Activated naive CD4-positive, alpha-beta T cell (primary cell): ENCODE measurements at places on chromosomes 16 and 17.

DNA sequence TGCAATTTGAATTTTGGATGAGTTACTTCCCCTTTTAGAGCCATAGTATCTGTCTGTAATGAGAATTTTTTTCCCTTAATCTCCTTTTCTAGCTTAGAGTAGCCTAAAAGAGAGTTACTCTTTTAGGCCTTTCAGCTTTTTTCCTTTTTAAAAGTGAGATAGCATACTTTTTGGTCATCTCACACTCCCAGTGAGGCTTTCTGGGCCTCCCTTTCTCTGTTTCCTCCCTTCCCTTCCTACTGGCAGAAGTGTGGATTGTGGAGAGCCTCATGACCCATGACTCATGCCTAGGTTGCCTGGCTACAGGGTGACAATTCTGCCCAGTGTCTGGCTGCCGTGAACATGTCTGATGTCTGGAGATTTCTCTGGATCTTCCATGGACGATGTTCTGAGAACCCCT is 15.2 kb downstream of the KRT23 start:
- no peak for DNase-seq

- peak; percentile 76 for DNase-seq
Measured at GRCh38 chr16:86563469-86564345, 2.9 kb upstream of the FOXC2 start.

DNA sequence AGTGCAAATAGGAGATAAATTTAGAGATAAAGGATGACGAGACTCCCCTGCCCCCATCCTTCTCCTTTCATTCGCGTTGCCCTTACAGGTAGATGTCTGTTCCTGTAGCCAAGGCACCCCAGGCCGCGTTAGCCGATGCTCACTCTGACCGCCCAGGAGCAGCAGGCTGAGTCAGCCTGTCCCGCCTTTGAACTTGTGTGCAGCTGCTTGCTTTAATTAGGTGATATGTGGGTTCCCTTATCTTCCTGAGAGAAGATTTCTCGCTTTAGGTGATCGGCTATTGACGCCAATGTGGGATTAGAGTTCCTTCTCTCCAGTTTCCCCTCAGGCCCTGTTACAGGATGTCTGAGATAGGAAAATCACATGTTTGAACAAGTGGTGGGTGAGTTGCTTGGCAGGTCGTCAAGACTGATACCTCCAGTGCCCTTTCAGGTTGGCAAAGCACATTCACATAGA is 119.5 kb downstream of the MSI2 start:
- DNase-seq = no peak

GRCh38 chr16:79182616-79183015 is 417.9 kb downstream of the MAF start:
- no peak for DNase-seq

- no peak for DNase-seq
Measured at GRCh38 chr16:73713778-73714495, 582.7 kb upstream of the PSMD7 start.

GRCh38 chr16:11871193-11871592 is 19.9 kb upstream of the RSL1D1 start:
- DNase-seq = no peak

DNA sequence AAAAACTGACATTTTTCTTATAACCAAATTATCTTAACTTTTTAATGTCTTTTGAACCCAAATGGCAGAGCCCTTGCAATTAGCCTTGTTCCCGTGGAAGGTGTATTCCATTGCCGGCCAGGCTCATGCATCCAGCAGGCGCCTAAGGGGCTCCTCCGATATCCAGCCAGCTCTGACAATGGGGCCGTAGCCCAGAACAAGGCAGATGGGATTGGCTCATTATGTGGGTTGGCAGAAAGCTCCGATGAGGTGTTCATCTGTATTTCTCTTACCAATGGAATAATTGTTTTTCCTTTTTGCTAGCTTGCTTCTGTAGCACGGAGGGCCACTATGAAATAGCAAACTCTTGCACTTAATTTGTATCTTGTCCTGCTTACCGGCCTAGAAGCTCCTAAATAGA is 208.2 kb upstream of the CHMP6 start:
- no peak for DNase-seq

DNA sequence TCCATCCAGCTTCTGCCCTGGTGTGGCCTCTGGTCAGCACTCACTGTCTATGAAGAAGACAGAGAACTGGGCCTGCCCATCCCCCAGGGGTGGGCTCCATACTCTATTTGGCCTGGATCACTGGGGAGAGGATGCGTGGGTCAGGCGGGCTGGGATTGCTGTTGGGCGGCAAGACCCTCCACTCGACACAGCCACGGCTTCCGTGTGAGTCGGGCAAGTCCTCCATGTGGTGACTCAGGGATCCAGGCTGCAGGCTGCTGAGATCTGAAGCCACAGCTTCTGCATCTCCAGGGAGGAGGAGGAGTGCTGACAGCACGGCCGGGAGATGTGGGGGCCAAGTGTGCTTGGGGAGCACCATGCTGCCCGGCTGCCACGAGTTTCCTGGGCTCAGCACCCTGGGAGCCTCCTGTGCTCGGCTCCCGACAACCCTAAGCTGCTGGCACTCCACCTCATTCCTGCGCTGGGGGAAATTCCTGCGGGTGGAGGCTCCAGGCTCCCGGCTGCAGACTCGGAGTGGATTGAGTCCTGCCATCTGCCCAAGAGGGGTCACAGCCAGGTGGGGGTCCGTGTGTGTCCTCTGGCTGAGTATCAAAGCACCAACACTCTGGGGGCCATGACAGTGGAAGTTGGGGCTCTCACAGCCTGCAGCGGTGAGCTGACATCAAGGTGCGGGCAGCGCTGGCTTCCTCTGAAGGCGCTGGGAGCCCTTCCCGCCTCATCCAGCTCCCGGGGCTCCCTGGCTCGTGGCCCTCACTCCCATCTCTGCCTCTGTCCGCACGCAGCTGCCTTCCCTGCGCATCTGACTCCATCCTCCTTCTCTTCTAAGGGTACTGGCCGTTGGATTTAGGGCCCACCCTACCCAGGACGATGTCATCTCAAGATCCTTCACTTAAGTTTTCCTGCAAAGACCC is 24.4 kb upstream of the CBFA2T3 start:
- DNase-seq = no peak

GRCh38 chr17:79965806-79966205 is 69.9 kb downstream of the TBC1D16 start:
- no peak for DNase-seq

GRCh38 chr17:17030515-17031211 is 11.6 kb upstream of the MPRIP start:
- DNase-seq = no peak

DNA sequence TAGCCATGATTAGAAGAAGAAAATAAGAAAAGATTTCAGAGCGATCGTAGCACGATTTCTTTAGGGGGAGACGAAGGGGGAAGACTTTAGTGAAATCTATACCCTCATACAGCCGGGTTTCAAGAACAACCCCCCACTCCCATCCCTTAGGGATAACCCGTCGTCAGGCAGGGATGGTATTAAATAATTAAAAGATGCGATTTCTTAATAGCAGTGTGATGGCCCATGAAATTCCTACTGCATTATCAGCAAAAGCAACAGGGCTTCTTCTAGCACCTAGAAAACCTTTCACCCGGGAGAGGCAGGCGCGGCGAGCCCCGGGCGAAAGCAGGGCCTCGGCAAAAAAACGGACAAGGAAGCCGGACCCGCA is 1.4 kb downstream of the CDH11 start:
- no peak for DNase-seq

DNA sequence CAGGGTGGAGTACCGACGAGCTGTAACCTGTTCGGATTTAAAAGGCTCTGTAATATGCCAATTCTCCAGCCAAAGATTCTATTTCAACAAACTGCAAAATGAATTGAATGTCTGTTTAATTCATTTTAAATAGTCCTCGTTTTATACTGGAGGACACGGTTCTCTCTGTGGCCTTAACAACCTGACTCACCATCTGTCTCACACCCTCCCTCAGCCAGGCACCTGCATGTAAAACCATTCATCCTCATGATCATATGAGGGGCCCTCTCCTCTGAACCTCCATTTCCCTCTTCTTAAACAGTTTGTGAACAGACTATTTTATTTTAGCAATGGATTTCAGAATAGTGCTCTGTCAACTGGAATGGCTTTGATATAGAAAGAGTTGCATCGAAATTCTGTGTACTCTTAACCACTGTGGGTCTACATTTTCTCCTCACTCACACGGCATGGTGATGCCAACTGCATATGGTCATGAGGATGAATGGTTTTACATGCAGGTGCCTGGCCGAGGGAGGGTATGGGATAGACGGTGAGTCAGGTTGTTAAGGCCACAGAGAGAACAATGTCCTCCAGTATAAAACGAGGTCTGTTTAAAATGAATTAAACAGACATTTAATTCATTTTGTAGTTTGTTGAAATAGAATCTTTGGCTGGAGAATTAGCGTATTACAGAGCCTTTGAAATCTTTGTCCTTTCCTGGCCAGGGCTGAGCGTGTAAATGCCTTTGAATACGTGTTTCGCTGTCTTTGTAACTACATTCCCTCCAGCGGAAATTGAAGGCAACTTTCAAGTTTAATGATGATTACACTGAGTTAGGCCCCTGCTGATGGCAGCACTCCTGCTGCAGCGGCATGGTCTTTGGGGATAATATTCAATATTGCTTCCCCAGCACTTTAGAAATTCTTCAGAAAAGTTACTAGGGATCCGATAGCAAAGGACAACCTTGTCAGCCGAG is 329.6 kb downstream of the SNX29 start:
- DNase-seq = no peak
